ENCODE measurements at places on chromosomes 3 and 15.
A peak's percentile ranks its signal among the peaks of the same experiment; 100 is the strongest.

DNA sequence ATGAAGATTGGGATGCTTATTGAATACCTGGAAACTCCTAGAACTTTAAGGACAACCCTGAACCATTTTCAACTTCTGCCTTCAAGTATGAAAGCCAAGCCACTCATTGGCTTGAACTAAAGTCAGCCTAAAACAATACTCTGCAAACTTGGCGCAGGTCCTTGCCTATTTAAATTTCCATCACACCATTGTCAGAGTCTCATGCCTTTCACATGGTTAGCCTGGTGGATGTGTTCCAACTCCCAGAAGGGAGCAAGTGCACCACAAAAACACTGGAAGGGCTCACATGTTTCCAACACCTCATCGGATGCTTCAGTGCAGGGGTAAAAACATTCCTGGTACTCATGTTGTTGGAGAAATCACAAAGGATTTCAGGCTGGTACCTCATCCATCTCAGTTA lies 511.6 kb upstream of the MDFIC2 start:
- no peak for DNase-seq

- no peak for DNase-seq
Measured at GRCh38 chr3:133278260-133279043, 121.4 kb upstream of the BFSP2 start.

DNA sequence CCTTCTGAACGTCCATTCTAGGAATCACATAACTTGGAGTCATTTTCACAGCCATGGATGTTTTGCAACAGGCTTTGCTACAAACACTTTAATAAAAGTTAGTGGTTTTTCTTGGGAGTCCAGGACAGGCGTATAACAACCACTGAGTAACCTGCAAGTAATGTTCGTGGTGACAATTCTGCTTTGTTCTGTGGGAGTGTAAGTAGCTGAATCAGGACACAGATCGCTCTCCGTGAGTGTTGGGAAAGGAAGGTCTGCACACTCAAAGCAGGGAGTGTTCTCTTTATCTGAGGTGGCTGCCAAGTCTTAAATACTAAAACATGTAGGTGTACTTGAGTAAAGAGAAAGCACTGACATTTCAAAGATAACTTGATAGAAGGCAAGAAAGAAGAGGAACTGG lies 7.9 kb upstream of the BNC1 start:
- no peak for DNase-seq

GRCh38 chr3:23859012-23859743 lies 53.4 kb downstream of the UBE2E1 start:
- DNase-seq, result peak; percentile 49

GRCh38 chr3:10374311-10374710 lies 53.4 kb upstream of the SEC13 start:
- DNase-seq, result no peak

- no peak for DNase-seq
Measured at GRCh38 chr3:196537319-196537984, 22.3 kb upstream of the SMCO1 start.

- no peak for DNase-seq
Measured at GRCh38 chr15:83848315-83849050, 194.6 kb downstream of the ADAMTSL3 start.
